CD4-positive, alpha-beta memory T cell (primary cell): ENCODE measurements at places on chromosomes 12 and 14. TPM values are rescaled to one million over a fixed set of nuclear protein-coding genes. Genes with fewer than 3 reads are reported as not detected.
A peak's percentile ranks its signal among the peaks of the same experiment; 100 is the strongest.

KCNJ8 gene
- not detected for polyA plus RNA-seq

CCDC196 gene
- not detected for polyA plus RNA-seq

C1S gene
- not detected for polyA plus RNA-seq

RERGL gene
- not detected for polyA plus RNA-seq

KRT3 gene
- not detected for polyA plus RNA-seq

ADAM20 gene
- polyA plus RNA-seq = not detected

AGAP2 gene
- 8.6 TPM for polyA plus RNA-seq

NRXN3 gene
- polyA plus RNA-seq = not detected

- DNase-seq = no peak
These were observed 5.7 kb upstream of the LRR1 start for GRCh38 chr14:49593016-49593415.

DNA sequence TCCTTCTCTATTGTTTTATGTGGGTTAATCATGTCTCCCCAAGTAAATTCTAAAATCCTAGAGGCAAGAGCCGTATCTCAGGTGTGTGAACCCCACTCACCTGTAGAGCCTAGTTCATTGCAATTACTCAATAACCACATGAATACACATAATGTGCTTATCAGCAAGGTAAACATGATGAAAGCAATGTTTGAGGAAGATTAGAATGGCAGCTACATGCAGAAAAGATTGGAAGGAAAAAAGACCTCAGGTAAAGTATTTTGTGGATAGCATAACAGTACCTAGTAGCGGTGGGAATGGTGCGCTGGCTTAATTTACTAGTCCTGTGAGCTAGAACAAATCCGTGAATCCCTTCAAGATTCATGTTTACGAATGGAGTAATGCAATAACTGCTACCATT is 5.3 kb upstream of the KRAS start:
- no peak for DNase-seq

GRCh38 chr12:18549598-18549997 is 188.2 kb downstream of the PLCZ1 start:
- no peak for DNase-seq

GRCh38 chr12:108653082-108653516 is 19.4 kb upstream of the SELPLG start:
- DNase-seq = no peak

DNA sequence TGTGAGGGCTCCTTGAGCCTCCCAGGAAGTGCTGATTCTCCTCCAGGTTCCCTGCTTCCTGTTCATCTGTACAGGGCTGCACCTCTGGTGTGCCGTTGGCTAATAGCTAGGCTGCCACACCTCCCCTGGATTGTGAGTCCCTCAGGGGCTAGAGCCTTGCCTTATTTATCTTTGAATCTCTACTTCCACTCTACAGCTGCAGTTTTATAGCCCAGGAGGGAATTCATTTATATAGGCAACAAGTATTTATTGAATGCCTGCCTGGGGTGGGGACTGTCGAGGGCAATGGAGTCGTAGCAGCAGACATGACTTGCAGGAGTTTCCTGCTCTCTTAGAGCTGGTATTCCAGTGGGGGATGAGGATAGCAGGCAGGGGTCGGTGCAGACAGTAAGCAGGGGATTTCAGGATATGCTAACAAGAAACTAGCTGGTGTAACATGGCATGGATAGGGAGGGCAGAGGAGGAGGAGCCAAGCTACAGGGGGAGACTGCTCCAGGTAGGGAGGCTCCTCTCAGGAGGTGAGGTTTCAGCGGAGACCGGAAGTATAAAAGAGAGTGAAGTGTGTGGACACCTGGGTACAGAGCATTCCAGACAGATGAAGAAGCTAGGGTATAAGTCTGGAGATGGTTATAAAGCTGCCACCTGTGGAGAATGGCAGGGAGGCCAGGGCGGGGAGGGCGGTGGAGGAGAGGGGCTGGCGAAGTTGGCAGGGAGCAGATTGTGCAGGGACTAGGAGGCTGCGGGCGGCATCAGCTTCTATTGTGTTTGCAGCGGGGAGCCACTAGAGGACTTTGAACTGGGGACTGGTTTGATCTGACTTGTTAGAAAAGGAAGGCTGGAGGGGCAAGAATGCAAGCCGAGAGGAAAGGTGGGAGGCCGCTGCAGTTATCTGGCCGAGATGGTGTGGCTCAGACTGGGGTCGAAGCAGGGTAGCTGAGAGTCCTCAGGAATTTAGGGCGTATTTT is 17.2 kb downstream of the USP30 start:
- DNase-seq = no peak

DNA sequence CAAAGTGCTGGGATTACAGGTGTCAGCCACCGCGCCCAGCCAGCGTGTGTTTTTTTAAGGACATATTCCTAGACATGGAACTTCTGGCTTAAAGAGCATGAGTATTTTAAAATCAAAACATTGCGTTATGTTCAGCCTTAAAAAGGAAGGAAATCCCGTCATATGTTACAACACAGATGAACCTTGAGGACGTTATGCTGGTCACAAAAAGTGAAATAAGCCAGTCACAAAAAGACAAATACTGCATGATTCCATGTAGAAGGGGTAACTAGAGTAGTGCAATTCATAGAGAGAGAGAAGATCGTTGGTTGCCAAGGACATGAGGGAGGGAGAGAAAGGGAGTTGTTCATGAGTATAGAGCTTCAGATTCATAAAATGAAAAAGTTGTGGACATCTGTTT is 53.9 kb downstream of the ACACB start:
- DNase-seq = no peak

GRCh38 chr12:77800501-77800900 is 30.2 kb upstream of the NAV3 start:
- DNase-seq = no peak

GRCh38 chr14:88242446-88242845 is 80.6 kb downstream of the KCNK10 start:
- DNase-seq = no peak

GRCh38 chr12:3647504-3647903 is 105.4 kb downstream of the CRACR2A start:
- DNase-seq = no peak

GRCh38 chr12:4447151-4447550 is 1.5 kb upstream of the FGF6 start:
- DNase-seq = no peak

DNA sequence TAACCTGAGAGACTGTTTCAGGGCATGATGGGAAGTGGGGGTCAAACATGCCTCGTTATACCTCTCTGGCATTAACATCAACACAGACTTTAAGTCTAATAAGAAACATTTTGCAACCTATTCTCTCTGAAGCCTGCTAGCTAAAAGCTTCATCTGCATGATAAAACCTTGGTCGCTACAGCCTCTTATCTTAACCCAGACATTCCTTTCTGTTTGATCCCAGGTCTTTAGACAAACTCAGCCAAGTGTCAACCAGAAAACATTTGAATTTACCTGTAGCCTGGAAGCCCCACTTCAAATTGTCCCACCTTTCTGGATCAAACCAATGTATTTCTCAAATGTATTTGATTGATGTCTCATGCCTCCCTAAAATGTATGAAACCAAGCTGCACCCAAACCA is 9.1 kb downstream of the PPP2R3C start:
- no peak for DNase-seq

DNA sequence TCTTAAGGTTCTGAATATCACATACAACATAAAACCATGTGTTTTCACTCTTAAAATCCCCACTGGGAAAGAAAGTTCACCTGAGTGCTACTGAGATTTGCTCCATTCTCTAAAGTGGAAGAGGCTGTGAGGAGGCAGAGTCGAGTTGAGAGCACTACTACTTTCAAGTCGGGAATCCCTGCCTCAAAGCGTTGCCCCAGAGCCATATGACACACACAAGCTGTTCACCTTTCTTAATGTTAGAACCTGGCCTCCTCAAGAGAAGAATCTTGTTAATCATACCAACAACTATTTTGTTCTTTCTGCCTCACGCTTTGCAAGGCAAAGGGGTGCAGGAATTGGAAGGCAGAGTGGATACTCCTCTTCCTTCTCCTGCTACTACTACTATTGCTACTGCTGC is 149.7 kb upstream of the DAAM1 start:
- DNase-seq = no peak

DNA sequence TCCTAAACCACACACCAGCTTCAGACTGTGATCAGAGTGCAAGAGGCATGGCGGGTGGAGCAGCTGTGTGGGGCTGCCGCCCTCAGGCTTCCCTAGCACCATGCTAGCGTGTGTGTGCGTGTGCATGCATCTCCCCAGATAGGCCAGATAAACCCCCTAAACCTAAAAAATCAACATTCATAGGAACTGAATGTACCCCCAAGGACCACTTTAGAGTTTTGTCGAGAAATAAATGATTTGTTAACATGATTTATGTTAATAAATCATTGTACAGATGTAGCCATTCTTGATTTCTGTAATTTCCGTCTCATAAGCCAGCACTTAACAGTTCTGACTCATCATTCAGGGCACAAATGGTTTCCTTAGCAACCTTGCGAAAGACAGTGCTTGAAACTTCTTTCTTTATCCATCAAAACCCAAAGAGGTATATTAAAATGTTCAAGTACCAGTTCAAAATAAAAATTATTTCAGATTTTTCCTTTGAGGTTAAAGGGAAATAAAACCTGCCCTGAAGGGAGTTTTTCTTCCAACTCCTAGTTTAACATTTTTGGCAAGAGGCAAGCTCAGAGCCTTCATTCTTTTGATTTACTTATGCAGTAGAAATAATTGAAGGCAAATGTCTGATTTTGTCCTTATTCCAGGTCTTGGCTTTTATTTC is 206.2 kb upstream of the RGS6 start:
- no peak for DNase-seq

GRCh38 chr14:47240748-47241437 is 434.5 kb downstream of the MDGA2 start:
- DNase-seq = no peak

DNA sequence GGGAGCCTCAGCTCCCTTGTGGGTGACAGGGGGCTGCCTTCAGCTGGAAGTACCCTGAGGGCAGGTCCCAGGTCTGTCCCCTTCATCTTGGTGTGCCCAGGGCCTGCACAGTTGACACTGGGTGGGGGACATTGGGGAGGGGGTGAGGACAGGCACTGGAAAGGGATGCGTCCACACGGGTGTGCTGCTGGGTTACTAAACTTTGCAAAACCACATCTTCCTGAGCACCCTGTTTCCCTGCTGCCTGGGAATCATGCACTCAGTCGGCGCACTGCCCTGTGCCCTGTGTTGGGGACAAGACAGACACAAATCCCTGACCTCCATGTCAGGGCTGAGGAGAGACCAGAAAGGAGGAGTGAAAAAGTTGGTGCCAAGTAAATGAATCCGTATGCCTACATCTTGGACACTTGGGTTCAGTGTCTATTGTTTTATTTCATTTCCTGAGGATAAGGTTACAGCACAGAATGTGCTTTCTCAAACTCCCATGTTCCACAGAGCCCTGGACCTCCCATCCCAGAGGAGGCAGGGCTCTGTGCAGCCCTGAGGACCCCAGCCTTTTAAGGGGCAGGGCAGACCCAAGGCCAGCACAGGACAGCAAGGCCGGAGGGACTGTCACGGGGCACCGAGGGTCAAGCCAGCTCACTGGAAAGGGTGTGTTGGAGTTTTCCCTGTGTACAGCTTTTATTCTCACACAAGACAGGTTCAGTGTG is 2.9 kb upstream of the SLC25A29 start:
- DNase-seq = no peak

DNA sequence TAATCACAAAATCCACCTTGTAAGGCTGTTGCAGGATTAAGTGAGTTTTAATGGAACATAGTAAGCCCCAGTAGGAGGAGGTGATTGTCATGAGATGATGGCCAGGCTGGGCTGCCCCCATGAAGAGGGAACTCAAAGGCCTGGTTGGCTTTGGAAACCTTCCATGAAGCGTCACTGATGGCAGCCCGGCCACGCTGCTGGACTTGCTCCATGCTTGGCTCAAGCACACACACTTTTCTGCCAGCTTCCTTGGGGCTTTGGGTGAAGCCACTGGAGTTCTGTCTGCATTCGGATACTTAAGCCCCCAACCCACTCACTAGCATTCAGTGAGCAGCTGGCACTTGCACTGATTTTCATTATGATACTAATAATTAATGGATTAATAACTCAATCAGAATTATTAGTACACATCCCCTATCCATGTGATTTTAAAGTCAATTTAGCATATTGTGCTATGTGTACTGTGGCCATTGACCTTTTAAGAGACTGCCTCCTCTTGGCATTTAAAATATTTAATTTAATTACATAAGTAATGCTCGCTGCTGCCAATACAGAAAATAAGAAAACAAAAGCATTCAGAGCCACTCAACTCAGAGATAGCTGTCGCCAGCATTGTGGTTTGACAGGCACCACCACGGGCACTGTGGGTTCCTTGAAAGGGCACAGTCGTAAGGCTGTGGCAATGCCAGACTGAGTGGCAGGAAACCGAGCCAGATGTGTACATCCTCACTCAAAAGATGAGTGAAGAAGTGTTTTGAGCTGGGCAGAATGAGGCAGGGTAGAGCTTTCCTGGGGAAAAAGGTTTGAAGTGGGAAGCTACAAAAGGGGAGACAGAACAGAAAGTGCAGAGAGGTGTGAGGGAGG is 15.9 kb downstream of the KRT85 start:
- peak; percentile 73 for DNase-seq

DNA sequence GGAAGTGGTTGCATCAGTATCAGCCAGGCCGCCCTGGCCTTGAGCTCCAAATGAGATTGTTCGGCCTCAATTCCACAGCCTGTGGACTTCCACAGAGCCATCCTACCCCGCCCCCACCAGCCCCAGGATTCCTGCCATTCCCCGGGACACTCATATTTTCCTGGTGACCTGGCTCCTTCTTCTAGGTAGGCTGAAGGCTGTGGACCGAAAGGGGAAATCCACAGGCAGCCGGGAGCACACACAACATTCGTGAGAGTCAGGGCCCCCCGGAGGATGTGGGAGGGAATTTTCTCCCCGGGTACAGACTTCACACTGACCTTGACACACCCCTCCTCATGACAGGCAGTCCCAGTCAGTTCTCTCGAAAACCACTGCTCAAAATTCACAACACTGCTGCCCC is 39.9 kb downstream of the RIN3 start:
- DNase-seq = no peak

DNA sequence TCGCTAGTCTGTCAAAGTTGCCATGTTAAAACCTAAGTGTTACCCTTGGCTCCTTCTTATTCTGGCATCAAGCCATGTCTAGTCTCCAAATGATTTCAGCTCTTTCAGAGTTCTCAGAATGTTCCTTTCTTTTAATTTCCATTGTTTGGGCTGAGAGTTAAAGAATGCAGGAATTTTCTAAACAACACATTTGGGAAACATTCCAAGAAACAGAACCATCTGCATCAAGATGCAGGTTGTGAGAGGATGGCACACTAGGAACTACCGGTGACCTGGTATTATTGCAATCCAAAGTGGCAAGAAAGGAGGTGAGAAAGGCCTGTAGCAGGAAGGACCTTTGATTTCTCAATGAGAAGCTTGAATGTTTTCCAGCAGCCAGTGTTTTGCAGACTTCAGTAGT is 30.1 kb downstream of the SLC35F4 start:
- no peak for DNase-seq

DNA sequence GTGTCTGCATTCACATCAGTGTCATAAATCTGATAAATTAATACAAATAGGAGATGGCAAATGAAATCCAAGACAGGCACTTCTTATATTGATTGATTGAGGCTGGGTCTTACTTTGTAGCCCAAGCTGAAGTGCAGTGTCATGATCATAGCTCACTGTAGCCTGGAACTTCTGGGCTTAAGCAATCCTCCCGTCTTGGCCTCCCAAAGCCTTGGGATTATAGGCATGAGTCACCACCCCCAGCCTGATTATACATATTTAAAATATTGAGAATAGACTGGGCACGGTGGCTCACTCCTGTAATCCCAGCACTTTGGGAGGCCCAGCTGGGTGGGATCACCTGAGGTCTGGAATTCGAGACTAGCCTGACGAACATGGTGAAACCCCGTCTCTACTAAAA is 51.3 kb downstream of the MARK3 start:
- DNase-seq = no peak
